Trophoblast cell (in vitro differentiated cells and primary cell): ENCODE measurements at places on chromosomes 3 and 15.

DNA sequence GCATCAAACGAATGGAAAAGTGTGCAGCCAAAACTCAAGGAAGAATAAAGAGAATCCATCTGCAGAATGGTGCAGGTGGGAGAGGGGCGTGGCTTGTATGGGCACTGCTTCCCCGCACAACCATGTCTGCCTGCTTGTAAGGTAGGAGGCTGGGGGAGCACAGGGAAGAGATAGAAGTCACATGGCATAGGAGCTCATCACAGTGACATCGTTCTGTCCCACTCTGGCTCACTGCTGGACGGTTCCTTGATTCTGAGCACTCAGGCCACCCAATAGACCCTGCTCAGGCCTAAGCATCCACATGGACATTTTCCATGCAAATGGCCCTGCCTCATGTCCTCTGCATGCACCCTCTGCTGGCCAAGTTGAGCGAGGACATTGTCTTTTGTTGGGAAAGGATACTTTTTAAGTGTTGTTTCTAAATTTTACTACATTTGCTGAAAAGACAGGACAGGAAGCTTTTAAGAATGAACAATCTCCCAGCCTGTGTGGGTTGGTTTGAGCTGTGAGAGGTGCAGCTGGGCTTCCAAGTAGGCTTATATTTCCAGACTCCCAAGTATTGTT lies 3.1 kb downstream of the MYLK start:
- peak; percentile 62 for DNase-seq

GRCh38 chr3:51955175-51955892 lies at the start of gene GPR62:
Gene GPR62 (plus strand): TSS chr3:51955381. CDS start chr3:51955653, 272 bp downstream.
- DNase-seq = no peak

DNA sequence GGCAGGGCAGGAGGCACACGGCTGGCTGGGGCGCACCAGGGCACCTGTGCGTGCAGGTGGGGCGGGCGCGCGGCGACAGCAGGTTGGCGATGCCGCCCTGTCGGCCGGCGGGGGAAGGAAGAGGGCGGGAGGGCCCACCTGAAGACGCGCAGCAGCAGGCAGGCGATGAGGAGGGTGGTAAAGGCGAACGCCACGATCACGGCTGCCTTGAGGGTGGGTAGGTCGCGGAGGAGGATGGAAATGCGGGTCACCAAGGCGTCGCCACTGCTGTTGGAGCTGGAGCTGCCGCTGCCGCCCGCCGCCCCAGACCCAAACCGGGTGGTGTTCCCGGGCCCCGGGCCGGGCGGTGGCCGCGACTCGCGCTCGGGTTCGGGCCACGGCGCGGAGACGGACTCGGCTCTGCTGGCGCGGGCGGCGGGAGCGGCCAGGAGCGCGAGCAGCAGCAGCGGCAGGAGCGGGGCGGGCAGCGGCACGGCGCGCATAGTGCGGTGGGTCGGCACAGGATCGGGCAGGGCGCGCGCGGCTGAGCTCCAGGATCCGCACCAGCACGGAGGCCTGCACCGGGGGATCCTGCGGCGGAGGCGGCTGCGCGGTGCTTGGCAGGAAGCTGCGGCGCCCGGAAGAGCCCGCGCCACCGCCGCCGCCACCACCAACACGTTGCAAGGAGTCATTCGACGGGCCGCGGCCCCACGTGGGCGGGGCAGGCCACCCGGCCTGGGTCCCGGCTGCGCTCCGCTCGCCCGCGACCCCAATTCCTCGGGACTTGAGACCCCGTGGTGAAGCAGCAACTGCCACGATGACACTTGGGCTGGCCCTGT lies at the start of gene FAM174B:
FAM174B (minus strand) TSS at position 598 of the 818 bp plus-strand sequence.
- no peak for DNase-seq

- no peak for DNase-seq
Measured at GRCh38 chr3:127449486-127450212, 140.9 kb downstream of the TPRA1 start.

DNA sequence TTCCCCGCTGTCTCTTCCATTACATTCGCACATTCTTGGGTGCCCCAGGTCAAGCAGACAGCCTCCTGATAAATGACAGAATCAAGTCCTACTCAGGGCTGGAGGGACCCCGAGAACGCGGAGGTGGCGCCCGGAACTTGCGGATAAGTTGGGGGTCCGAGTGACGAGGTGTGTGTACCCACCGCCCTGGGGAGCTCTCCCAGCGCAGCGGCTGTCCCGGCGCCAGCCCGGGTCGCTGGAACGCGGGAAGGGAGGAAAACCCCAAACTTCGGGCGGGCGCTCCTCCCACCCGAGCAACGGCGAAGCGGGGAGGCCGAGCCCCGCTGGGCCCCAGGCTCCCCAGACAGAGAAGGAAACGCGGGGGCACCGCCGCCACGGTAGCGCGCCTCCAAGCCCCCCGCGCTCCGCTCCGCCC lies 550 bp downstream of the CLN6 start:
- DNase-seq = no peak

DNA sequence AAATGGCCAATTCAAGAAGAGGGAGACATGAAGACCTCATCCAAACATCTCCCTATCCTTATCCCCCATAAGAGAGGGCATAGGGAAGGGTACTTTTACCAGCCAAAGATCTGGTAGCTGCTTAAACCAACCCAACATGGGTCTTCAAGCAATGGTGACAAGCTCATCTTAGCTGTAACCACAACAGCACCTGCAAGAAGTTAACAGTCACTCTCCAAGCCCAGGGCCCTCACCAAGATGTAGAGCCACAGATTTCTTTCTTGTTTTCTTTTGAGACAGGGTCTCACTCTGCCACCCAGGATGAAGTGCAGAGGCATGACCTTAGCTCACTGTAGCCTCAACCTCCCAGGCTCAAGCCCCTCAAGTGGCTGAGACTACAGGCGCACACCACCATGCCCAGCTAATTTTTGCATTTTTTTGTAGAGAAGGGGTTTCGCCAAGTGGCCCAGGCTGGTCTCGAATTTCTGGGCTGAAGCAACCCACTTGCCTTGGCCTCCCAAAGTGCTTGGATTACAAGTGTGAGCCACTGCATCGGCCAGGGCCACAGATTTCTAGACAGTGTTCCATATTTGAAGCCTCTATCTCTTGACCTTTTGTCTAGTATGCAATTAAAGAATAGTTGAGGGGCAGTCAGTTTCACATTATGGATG lies 57.1 kb downstream of the DHX30 start:
- DNase-seq = no peak

- DNase-seq = no peak
Measured at GRCh38 chr3:23068016-23068728, 135.0 kb upstream of the UBE2E2 start.

- DNase-seq = no peak
Measured at GRCh38 chr15:74431645-74432044, 2.1 kb downstream of the SEMA7A start.

DNA sequence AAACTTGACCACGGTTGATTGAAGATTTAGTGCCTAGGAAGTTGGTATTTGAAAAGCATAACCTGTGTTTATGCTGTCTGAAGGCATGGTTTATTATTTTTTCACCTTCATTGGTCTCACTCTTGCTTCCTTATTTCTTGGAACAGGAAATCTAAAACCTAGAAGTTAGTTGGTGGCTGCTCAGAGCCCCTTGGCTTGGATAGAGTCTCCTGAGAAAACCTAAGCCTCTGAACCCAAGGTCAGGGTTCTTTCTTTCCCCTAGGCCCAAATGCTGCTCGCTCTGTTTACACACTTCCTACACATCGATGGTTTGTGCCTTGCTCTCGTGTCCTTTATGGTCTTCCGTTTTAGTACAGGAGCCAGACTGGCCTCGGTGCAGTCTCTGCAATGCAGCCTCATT lies 82.2 kb downstream of the TRAK1 start:
- DNase-seq = no peak

DNA sequence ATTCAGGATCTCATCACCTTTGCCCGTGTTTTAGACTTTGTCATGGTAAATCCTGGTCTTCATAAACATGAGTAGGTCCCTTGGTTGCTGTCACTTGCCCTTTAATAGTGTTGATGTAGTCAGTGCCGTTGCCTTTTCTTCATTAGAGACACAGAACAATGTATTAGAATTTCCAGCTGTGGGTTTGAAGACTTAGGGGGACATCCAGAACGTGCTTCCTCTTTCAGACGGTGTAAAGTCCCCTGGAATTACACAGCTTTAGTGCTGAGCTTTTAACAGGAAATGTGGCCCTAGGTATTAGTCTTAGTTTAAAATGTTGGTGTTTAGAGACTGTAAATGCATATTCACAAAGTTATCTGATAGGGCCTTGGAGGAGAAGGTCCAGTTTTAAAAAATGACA lies 8.8 kb upstream of the LRCH3 start:
- no peak for DNase-seq

- DNase-seq = no peak
Measured at GRCh38 chr15:57780471-57780870, 74.0 kb downstream of the POLR2M start.

- no peak for DNase-seq
Measured at GRCh38 chr3:126016616-126017015, 47.6 kb downstream of the ROPN1B start.

GRCh38 chr3:168087539-168087938 lies 8.2 kb downstream of the GOLIM4 start:
- DNase-seq = no peak

DNA sequence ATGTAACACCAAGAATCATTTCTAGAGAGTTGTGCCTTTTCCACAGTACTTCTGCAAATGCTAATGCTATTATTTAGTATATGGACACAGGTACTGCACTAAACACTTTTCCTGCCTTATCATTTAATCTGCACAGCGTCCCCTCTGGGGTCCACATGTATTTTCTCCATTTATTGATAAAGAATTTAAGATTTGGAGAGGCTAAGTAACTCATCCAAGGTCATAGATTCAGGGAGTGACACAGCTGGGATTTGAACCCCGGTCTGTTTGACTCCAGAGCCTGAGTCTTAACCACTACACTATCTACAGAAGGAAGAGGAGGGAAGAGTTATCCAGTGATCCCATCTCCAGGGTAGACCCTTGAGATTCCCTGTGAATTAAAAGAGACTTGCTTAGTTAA lies 24.9 kb upstream of the TPRG1 start:
- DNase-seq = no peak

DNA sequence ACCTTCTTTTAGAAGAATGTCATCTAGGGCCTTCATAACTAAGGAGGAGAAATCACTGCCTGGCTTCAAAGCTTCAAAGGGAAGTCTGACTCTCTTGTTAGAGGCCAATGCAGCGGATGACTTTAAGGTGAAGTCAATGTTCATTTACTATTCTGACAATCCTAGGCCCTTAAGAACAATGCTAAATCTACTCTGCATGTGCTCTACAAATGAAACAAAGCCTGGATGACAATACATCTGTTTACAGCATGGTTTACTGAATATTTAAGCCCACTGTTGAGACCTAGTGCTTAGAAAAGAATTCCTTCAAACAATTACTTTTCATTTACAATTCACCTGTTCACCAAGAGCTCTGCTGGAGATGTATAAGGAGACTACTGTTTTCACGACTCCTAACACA lies 160.4 kb upstream of the EPHA3 start:
- DNase-seq = no peak

GRCh38 chr15:84658788-84659411 lies 901 bp upstream of the NMB start:
- DNase-seq = no peak

DNA sequence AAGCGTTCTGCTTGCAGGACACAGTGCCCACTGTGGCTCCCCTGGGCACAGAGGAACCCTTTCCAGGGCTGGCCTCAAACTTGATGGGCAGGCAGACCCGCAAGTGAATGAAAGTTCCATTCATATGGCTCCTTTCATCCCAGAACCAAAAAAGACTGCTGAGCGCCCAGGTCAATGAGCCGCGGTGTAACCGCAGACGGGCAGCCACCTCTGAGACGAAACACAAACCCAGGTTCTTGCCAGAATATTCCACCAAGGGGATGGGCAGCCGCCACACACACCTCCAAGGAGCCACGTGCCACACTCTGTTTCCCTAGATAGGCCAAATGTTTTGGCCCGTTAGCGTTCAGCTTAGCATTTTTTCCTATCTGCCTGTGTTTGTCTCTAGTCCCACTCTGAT lies 82.8 kb upstream of the IGF1R start:
- DNase-seq = no peak

DNA sequence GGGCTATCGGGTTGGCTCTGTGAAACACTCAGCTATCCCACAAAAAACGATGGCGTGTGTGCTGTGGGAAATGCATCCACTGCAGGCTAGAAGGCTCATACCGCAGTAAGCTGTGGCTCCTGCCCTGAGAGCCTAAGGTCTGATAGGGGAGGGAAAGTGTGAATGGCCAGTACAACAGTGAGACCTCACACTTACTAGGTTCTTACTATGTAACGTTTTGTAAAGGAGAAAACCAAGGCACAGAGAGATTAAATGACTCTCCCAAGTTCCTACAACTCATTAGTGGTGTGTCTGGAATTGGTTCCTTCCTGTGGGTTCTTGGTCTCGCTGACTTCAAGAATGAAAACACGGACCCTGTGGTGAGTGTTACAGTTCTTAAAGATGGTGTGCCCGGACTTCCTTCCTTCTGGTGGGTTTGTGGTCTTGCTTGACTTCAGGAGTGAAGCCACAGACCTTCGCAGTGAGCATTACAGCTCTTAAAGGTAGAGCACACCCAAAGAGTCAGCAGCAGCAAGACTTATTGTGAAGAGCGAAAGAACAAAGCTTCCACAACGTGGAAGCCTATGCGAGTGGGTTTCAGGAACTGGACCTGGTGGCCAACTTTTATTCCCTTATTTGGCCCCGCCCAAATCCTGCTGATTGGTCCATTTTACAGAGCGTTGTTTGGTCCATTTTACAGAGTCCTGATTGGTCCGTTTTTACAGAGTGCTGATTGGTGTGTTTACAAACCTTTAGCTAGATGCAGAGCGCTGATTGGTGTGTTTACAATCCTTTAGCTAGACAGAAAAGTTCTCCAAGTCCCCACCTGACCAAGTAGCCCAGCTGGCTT lies 161.7 kb downstream of the POLR2M start:
- no peak for DNase-seq

DNA sequence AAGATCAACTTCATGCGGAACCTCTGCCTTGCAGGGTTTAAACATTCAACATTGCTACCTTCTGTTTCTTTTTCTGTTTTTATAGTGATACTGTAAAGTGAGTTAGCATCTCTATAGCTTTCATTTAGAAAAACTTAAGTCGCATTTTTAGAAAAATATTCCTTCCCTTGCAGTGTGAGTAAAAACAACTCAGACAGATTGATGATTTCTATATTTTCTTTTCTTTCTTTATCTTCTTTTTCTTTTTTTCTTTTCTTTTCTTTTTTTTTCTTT lies 2.8 kb upstream of the MEIS2 start:
- no peak for DNase-seq

- DNase-seq = no peak
Measured at GRCh38 chr3:148360051-148360450, 337.7 kb upstream of the AGTR1 start.

DNA sequence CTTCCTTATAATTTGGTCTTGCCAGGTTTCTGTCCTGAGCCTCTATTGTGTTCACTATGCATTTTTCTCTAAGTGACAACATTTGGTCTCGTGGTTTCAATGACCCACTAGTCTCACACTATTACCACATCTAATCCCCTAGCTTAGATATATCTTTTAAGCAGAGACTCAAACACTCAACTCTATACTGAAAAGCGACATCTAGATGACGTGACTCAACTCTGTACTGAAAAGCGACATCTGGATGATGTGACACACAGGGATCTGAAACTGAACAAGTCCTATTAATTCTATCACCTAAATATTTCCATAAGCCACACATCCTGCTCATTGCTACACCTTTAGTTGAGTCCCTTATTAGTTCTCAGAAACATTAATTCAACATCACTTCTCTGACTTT lies 141.7 kb upstream of the MBNL1 start:
- DNase-seq = no peak

- no peak for DNase-seq
Measured at GRCh38 chr3:43005253-43005652, 26.1 kb downstream of the GASK1A start.
